ENCODE measurements at places on chromosomes 3 and 15. TPM values are rescaled to one million over a fixed set of nuclear protein-coding genes. Genes with fewer than 3 reads are reported as not detected.
A peak's percentile ranks its signal among the peaks of the same experiment; 100 is the strongest.

RTP1 gene
- polyA plus RNA-seq = not detected

SYNPR gene
- polyA plus RNA-seq = not detected

PRR20G gene
- not detected for polyA plus RNA-seq

KLF15 gene
- 30.1 TPM for polyA plus RNA-seq

SAMMSON gene
- not detected for polyA plus RNA-seq

BNC1 gene
- 0.15 TPM for polyA plus RNA-seq

DNA sequence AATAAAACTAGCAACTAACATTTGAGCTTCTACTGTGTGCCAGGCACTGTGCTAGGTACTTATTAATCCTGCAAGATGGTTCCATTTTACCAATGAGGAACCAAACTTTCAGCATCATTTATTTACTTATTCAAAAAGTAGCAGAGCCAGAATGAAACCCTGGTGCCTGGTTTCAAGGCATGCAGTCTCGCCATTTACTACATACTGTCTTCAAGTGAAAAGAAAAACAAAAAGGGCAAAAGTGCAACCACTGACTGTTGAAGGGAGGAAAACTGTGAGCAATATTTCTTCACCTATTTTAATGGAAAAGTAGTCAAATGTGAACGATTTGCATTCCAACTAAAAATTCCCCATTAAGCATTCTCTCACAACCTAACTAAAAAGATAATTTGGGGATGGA is 8.7 kb downstream of the DCUN1D1 start:
- no peak for DNase-seq

- DNase-seq = no peak
Measured at GRCh38 chr3:152196782-152197181, 71.9 kb upstream of the MBNL1 start.

- peak; percentile 13 for DNase-seq
Measured at GRCh38 chr3:16741890-16742289, 136.7 kb upstream of the DAZL start.

DNA sequence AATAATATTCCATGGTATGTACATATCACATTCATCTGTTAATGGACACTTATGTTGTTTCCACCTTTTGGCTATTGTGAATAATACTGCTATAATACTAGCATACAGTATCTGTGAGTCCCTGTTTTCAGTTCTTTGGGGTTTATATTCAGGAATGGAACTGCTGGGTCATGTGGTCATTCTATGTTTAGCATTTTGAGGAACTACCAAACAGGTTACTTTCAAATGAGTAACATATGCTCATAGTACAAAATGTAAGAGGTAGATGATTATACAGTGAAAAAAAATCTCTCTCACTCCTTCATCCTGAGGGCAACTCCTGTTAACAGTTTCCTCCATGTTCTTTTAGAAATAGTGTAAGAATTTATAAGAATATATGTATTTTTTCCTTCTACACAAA is 162.2 kb downstream of the PLD1 start:
- no peak for DNase-seq

DNA sequence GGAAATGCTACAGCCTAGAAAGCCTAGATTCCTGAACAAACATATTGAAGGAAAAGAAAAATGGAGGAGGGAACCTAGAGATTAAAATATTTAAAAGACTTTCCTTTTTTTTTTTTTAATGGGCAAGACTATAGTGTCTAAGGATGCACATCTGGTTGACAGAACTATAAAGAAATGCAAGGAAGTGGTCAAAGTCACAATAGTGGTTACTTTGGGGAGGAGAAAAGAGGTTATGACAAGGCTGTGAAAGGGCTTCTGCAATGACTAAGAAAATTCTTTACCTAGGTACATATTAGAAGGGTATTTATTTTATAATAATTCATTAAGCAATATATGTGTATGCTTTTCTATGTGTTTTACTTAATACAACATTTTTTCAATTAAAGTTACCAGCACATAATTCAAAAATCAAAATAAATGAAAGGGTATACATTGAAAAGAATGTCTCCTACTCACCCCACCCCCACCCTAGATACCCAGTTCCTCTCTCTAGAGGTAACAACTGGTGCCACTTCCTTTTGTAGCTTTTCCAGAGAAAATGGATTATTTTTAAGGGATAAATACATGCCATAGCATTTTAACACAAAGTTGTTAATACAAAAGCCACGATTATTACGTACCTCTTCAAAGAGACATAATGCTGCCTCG is 70.1 kb downstream of the HERC1 start:
- DNase-seq = no peak

DNA sequence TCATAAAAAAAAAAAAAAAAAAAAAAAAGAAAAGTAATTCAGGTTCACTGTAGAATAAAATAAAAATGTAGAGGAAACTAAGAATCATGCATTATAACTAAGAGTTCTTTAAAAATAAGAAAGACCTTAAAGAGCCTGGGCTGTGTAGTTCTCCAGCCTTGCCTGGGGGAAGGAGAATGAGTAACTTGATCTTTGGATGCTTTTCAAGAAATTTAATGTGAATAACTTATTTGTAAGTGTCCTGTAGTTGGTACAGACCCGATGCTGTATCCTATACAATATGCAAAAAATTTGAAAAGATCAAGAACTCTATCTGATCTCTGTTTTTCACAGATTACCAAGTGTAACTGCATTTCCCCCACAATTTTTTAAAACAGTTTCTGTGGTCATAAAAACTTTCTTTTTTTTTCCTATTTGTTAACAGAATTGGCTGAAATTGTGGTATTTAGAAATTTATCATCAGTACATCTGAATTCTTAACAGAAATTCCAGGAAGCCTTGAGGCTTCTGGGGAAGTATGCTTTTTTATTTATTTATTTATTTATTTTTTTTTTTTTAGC is 195.3 kb downstream of the THRB start:
- DNase-seq = no peak

Data from heart right ventricle (tissue), 16 donors.